ENCODE measurements at places on chromosomes 11 and 22. TPM values are rescaled to one million over a fixed set of nuclear protein-coding genes. Genes with fewer than 3 reads are reported as not detected.
A peak's percentile ranks its signal among the peaks of the same experiment; 100 is the strongest.

DNA sequence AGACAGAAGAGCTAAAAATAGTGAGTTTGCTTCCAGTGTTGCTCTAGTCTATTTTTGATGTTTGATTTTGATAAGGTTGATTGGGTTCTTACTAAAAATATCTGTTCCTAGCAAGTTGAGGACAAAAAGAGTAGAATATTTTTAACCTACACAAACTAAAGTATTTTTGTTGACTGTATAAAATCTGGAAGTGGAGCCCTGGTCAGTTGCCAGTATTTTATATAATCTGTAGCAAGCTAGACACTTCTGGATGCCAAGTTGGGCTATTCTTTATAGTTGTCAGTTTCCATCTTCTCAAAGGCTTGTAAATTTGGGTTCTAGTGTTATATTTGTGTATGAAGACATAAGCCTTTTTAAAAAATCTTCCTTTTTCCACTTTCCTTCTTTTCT, 56.7 kb downstream of the HSD17B12 start:
- peaks cover 7% of the 10 kb centered on the region for H3K4me1 ChIP-seq
- peaks cover 6% of the 10 kb centered on the region for H3K36me3 ChIP-seq
- H3K27ac ChIP-seq: no peak overlapping the region
- no peaks in the 10 kb centered on the region for H3K27me3 ChIP-seq
- DNase-seq: no peak

DNA sequence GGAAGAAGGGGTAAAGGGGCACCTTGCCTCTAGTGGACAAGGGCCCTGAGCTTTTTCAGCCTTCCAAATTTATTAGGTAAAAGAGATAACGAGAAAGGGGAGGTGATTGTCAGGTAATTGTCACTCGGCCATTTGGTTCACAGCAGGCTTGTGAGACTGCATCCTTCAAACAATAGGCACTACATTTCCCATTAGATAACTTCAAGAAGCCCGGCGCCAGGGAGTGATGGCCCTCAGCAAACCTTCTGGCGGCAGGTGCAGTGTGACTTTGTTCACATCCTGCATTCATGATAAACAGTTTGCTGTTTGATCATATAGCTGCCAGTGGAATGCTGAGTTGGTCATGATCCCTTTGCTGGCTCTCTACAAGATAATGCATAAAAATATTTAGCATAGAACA, 185.1 kb downstream of the CWF19L2 start:
- no peak for DNase-seq
- no peak overlapping the region for H3K4me3 ChIP-seq
- no peaks in the 10 kb centered on the region for H3K36me3 ChIP-seq
- no peak overlapping the region for H3K27ac ChIP-seq

The CABP4 gene
- total RNA-seq: 3.2 TPM

DNA sequence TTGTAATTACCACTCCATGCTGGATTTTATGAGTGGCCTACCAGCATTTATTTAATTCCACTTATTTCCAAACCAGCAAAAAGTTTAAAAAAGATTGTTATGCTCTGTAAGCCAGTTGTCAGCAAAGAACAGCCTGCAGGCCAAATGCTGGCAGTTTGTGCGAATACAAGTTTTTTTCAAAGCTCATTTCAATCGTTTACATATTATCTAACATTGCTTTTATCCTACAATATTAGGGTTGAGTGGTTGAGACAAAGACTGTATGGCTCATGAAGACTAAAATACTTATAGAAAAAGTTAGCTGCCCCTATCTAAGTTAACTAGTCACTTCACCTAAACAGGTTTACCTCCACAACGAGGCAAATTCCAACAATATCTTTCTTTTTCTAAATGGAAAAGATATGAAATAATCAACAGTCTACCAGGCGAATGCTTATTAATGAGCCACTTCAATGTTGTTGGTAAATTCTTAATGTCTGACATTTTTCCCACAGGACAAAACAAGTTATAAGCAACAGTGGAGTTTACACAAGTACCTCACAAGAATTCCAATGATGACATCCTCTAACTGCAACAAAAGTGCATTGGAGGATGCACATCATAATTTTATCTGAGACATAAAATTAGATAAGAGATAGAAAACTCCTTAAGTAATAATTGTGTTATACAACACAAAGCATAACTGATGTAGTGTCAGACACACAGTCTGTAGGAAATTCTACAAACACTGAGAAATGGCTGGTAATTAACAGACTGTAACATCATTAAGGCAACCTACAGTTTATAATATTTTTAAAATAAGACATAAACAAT, 35.8 kb upstream of the POU2AF2 start:
- no peak for DNase-seq

The BATF2 gene
- total RNA-seq: 7.5 TPM

The SCGB1D1 gene
- not detected for total RNA-seq

GRCh38 chr22:21450320-21450831, 16.8 kb upstream of the TMEM191C start:
- no peak overlapping the region for H3K4me3 ChIP-seq
- H3K36me3 ChIP-seq: peaks cover 16% of the 10 kb centered on the region
- no peak overlapping the region for H3K27ac ChIP-seq
- peak; percentile 43 for DNase-seq
- no peaks in the 10 kb centered on the region for H3K4me1 ChIP-seq

DNA sequence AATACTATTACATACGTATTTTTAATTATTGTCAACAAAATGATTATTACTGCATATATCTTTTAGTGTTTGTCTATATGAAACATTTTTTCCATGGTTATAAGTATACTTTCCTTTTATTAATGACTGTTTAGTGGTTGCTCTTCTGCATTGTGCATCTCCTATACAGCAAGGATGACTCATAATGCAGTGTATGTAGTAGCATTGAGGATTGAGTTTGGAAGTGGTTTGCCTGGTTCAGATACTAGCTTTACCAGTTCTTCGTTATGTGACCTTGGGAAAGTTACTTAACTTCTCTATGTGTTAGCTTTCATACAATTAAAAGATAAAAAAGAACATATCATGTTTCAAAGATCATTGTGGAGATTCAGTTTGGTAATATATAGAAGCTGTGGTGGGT, 44.1 kb downstream of the CHORDC1 start:
- H3K4me1 ChIP-seq: no peaks in the 10 kb centered on the region
- no peaks in the 10 kb centered on the region for H3K27me3 ChIP-seq

GRCh38 chr11:19433791-19434190, 193.0 kb upstream of the E2F8 start:
- no peaks in the 10 kb centered on the region for H3K36me3 ChIP-seq
- DNase-seq: no peak
- H3K27ac ChIP-seq: no peak overlapping the region
- no peak overlapping the region for H3K4me3 ChIP-seq
- peaks cover 9% of the 10 kb centered on the region for H3K4me1 ChIP-seq

GRCh38 chr11:94077552-94078293, 50.9 kb upstream of the PANX1 start:
- no peak overlapping the region for H3K4me3 ChIP-seq
- no peak overlapping the region for H3K27ac ChIP-seq
- H3K27me3 ChIP-seq: no peaks in the 10 kb centered on the region
- no peaks in the 10 kb centered on the region for H3K4me1 ChIP-seq
- DNase-seq: peak; percentile 70

- peaks cover 17% of the 10 kb centered on the region for H3K4me1 ChIP-seq
- no peak overlapping the region for H3K4me3 ChIP-seq
- no peak overlapping the region for H3K27ac ChIP-seq
- no peaks in the 10 kb centered on the region for H3K36me3 ChIP-seq
Measured at GRCh38 chr11:67054346-67054835, 2.3 kb upstream of the RHOD start.

- H3K36me3 ChIP-seq: no peaks in the 10 kb centered on the region
- peak; percentile 69 for DNase-seq
Measured at GRCh38 chr22:25488244-25489020, 76.0 kb upstream of the GRK3 start.

- H3K36me3 ChIP-seq: peaks cover 19% of the 10 kb centered on the region
- H3K4me3 ChIP-seq: peak overlapping the region; percentile 94
- H3K27ac ChIP-seq: peak overlapping the region; percentile 98
- peak; percentile 81 for DNase-seq
- H3K4me1 ChIP-seq: peaks cover 15% of the 10 kb centered on the region
- H3K27me3 ChIP-seq: no peaks in the 10 kb centered on the region
Measured at GRCh38 chr11:66479394-66480116, 679 bp upstream of the DPP3 start.

The OR5M10 gene
- not detected for total RNA-seq

DNA sequence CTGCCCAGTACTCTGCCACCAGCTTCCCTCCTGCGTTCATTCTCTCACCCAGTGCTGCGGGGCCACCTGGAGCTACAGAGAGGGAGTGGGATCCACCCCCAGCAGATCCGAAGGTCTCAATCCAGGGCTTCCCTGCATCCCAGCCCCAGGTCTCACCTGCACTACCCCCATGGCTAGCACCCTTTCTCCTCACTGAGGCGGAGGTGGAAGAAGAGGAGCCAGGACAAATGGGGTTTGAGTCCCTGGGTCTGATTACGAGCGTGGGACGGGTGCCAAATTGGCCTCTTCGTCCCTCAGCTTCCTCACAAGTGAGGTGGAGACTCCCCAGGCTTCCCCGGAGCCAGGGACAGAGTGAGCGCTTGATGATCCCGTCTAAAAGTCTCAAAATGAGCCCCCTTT, 64.2 kb downstream of the NFAM1 start:
- H3K36me3 ChIP-seq: no peaks in the 10 kb centered on the region
- no peak for DNase-seq
- H3K4me1 ChIP-seq: peaks cover 18% of the 10 kb centered on the region
- peaks cover 13% of the 10 kb centered on the region for H3K27me3 ChIP-seq

GRCh38 chr11:87421422-87421821, 383.7 kb downstream of the TMEM135 start:
- no peak overlapping the region for H3K27ac ChIP-seq
- no peaks in the 10 kb centered on the region for H3K4me1 ChIP-seq
- no peaks in the 10 kb centered on the region for H3K27me3 ChIP-seq
- no peak overlapping the region for H3K4me3 ChIP-seq
- H3K36me3 ChIP-seq: no peaks in the 10 kb centered on the region

DNA sequence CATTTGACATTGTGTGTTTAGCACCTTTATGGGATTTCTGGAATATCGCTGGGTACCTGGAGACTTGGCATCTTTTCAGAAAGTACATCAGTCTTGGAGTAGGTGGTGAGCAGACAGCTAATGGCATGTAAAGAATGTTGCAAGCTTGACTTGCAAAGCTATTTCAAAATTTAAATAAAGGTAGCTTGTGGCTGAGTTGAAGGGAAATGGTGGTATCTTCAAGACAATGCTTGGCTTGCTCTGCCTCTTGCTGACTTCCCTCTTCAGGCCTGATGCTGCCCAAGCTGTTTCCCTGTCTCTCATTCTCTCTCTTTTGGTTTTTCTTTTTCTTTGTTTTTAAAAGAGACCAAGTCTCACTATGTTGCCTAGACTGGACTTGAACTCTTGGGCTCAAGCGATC, 13.2 kb downstream of the ZNRF3 start:
- DNase-seq: no peak
- H3K27ac ChIP-seq: no peak overlapping the region
- H3K27me3 ChIP-seq: no peaks in the 10 kb centered on the region
- H3K4me1 ChIP-seq: peaks cover 26% of the 10 kb centered on the region
- no peak overlapping the region for H3K4me3 ChIP-seq

GRCh38 chr11:86595451-86595850, 77.0 kb downstream of the ME3 start:
- no peak overlapping the region for H3K4me3 ChIP-seq
- H3K27ac ChIP-seq: no peak overlapping the region
- peaks cover 14% of the 10 kb centered on the region for H3K4me1 ChIP-seq
- DNase-seq: no peak

The PRG3 gene
- total RNA-seq: not detected

The MIF gene
- 236 TPM for total RNA-seq

The TRIM48 gene
- not detected for total RNA-seq

The ADAMTS8 gene
- 39.1 TPM for total RNA-seq
